ENCODE measurements at places on chromosomes 5 and 9. TPM values are rescaled to one million over a fixed set of nuclear protein-coding genes. Genes with fewer than 3 reads are reported as not detected.

ADAMTS6 gene
- 23.1 TPM for total RNA-seq

ADAMTSL1 gene
- 42.3 TPM for total RNA-seq

GPR150 gene
- total RNA-seq = not detected

PHF24 gene
- total RNA-seq = 0.69 TPM

FAM78A gene
- total RNA-seq = 3.1 TPM

PDE6A gene
- 0.05 TPM for total RNA-seq

CYLC2 gene
- total RNA-seq = not detected

CLIC3 gene
- total RNA-seq = 3.6 TPM

RANBP17 gene
- total RNA-seq = 96.5 TPM

FOXD4L5 gene
- 0.05 TPM for total RNA-seq

PPP6C gene
- total RNA-seq = 19.9 TPM

ABO gene
- total RNA-seq = 1.4 TPM
